ENCODE measurements at places on chromosomes 5 and 9.

DNA sequence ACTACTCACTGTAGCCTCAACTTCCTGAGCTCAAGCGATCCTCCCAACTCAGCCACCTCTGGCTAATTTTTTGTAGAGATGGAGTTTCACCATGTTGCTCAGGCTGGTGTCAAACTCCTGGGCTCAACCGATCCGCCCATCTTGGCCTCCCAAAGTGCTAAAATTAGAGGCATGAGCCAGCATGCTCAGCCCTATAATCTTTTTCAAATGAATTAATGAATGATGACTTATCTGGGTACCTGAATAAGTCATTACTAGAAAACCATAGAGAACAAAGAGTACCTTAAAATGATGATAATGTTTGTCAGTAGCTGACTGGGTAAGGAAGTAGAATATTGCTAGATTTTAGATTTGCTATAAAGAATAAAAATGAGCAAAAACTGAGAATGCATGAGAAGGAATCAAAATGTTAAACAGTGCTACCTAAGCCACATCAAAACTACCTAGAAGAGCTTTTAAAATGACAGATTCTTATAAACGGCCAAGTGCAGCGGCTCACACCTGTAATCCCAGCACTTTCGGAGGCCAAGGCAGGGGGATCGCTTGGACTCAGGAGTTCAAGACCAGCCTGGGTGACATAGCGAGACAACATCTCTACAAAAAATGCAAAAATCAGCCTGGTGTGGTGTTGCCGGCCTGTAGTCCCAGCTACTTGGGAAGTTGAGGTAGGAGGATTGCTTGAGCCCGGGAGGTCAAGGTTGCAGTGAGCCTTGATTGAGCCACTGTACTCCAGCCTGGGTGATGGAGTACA lies 13.6 kb downstream of the FNBP1 start:
- no peak for DNase-seq

DNA sequence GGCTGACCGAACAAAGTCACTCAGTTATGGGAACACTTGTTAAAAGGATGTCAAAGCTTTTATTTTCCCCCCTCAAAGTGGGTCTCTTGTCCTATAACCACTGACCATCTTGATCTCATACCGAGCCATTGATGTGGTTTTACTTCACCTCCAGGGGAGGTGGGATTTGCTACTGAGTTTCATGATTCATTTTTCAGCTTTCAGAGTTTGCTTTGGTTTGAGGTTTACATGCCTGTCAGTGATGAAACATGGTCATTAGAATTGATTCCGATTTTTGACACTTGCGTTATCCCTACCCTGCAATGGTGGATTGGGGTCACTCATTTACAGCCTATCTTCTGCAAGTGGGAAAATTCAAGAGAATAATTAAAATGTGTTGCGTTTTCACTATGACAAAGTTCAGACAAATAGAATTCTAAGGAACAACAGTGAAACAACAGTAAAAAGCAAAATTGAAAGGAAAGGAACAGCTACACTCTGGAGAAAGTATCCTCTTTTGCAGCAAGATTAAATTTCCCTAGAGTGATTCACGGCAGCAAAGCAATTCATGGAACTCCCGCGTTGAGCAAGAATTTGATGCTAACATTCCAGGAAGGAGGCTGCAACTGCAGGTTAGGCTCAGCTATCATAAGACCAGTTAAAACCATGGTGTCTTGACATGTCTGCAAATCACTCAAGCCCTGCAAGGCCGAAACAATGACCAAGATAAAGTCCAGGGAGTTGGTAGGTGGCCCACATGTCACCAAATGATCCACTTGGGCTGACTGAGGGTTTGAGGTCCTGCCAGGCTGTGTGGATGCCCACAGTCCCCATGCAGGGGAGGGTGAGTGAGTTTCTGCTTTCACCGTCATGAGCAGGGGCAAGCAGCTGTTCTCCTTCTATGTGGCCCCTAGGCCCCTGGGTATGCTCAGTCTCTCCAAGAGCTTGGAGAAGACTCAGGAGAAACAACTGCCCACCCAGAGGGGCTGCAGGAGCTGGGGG lies 9.4 kb downstream of the GADD45G start:
- no peak for DNase-seq

DNA sequence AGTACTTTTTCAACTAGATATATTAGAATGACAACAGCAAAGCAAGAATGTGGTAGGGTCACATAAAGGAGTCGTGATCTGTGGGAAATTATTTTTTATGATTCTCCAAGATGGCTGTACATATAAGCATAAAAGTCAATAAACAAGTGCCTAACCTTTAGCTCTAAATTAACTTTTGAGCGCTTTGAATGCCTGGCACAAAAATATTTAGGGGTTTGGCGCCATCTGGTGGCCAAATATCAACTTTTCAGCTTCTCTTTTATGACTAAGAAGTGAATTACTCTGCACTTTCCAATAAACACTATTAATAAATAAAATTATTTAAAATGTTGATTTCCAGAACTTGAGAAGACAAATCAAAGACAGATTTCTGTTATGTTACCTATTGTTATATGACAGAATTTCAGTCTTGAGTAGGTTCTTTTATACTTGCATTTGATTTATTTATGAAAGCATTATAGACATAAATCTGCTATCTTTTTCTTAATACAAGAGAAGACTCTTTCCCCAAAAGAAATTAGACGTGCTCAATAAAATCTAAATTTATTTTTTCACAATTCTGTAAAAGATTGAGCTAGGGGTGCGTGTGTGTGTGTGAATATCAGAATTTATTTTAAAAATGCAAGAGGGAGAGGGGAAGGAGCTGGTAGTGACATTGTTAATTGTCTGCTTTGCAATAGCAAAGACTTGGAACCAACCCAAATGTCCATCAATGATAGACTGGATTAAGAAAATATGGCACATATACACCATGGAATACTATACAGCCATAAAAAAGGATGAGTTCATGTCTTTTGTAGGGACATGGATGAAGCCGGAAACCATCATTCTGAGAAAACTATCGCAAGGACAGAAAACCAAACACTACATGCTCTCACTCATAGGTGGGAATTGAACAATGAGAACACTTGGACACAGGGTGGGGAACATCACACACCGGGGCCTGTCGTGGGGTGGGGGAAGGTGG lies 36.7 kb upstream of the ARRDC3 start:
- peak; percentile 63 for DNase-seq

DNA sequence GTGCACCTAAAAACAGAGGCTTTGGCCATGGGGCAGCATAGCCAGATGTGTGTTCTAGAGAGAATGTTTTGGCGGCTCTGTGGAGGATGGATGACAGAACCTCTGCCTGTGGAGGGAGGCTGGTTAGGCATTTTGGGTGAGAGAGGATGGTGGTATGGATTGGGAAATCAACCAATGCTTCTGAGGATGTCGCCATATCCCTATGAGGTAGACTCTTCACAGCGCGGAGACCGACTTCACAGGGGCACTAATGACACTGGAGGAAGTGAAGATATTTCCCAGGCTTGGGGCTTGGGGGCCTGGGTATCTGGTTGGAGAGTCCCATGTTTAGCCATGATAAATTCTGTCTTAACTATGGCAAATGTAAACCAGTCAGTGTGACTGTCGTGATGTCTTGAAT lies 140.6 kb upstream of the KLF4 start:
- DNase-seq: no peak

- peak; percentile 84 for DNase-seq
Measured at GRCh38 chr9:122931226-122932121, at the start of gene ZBTB26. ZBTB26 (minus strand) TSS chr9:122931512; CDS start chr9:122919934, 11,578 bp downstream.

- no peak for DNase-seq
Measured at GRCh38 chr9:105632807-105633206, 29.4 kb upstream of the TAL2 start.

DNA sequence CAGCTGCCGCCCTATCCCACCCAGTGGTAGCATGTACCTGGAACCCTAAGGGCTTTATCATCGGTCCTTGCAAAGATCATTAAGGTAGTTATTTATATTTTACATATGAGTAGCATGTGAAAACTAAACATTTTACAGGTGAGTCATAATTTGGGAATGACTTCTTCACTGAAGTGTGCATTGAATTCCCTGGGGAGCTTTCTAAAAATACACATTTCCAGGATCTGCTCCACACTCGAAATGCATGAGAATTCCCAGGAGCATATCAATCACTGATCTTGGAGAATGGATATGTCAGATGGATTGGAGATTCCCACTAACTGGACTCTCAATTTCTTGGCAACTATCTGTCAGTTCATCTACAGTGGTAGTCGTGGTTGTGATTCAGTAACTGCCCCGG lies 717.5 kb downstream of the IRX1 start:
- no peak for DNase-seq

- no peak for DNase-seq
Measured at GRCh38 chr5:122129306-122129705, at the start of gene ZNF474. ZNF474 (plus strand) TSS chr5:122129546; CDS start chr5:122151991, 22,445 bp downstream.

DNA sequence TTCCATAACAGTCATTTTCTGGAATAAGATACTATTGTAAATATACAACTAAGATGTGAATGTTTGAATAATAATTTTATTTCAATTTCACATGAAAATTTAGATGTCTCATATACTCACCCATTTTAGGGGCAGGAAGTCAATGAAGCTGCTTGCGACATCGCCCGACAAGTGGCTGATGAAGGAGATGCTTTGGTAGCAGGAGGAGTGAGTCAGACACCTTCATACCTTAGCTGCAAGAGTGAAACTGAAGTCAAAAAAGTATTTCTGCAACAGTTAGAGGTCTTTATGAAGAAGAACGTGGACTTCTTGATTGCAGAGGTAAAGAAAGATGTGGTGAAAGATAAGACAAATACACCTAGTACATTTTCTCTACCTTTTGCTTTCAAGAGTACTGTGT lies 8.6 kb downstream of the BHMT start:
- DNase-seq: no peak

- no peak for DNase-seq
Measured at GRCh38 chr5:75046366-75047142, 5.8 kb downstream of the GCNT4 start.

DNA sequence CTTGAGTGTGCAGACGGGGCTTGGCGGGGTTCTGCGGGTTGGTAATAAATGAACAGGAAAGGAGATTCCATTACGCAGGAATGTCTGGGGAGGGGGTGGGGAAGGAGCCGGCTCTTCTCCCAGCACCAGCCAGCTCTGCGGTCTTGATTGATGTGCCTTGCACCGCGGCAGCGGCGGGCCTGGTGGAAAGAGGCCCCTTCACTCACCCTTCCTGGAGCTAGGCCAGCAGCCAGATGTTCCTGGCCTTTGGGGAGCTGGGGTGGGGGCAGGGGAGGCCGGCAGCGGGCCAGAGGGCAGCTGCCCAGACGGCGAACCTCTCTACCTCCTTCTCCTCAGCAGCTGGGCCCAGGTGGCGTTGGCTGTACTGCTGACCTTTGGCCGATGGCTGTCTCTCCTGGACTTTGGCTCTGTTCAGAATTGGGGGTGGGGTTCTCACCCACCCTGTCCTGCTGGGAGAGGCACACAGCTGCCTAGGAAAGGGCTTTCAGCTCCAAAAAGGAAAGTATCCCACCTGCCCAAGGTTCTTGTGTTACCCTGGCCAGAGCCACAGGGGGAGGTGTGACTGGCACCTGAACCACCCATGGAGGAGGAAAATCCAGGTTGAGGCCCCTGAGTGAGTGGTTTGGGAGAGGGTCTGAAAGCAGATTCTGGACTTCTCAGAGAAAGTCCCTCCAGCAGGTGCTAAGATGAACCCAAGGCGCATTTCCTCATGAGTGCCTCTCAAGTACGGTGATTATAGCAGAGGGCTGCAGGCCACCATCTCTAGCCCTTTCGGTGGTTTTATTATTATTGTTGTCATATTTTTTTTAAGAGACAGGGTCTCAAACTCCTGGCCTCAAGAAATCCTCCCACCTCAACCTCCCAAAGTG lies 58.0 kb upstream of the SYNPO start:
- DNase-seq: no peak

DNA sequence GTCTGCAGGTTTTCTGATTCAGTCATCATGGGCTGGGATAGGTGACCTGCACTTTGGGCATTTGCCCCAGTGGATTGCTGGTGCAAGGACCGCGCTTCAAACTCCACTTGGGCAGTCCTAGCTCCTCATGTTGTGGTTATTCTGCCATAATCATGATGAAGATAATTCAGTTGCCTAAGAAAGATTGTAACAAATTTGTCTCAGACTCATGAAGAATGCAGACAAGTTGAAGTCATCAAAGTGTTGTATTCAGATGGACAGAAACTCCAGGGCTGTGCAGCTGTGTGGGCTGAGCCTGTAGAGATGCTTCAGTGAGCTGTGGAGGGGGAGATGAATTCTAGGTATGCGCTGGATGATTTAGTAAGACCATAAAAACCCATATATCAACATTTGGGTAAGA lies 38.5 kb downstream of the TARS1 start:
- no peak for DNase-seq

- DNase-seq: no peak
Measured at GRCh38 chr9:18396102-18396728, 77.7 kb upstream of the ADAMTSL1 start.

GRCh38 chr5:100904259-100904861 lies 1.3 kb upstream of the ST8SIA4 start:
- peak; percentile 60 for DNase-seq

DNA sequence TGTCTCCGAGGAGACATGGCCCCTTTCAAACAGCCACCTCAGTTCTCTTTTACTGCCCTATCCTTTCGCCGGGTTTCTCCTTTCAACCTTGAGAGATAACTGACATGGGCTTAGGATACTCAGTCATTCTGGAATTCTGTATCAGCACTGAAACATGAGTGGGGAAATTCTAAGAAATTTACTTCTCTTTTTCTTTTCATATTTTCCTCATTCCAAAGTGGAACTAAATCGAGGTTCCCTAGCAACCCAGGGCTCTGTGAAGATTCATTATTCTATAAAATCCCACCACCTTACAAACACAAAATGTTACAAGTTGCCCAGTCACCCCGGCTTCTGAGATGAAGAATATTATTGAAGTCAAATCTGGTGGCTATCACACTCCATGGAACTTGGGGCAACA lies 319.2 kb downstream of the ENC1 start:
- DNase-seq: no peak

DNA sequence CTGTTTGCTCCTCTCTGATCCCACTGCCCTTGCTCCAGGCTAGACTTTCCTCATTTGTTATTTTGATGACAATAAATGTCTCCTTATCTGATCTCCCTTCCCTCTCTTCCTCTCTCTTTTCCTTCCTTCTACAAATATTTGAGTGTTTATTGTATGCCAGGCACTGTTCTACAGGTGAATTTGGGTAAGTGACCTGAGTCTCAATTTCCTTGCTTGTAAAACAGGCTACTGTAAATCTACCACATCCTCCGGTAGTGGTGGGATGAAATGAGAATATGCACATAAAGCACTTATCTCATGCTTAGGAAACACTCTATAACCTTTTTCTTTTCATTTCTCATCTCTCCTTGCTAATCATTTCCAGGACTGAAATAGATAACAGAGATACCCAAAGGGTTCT lies 86.4 kb downstream of the HMHB1 start:
- no peak for DNase-seq

- no peak for DNase-seq
Measured at GRCh38 chr5:1913578-1913977, 30.9 kb upstream of the IRX4 start.

GRCh38 chr5:106205916-106206571 lies 1464.7 kb downstream of the EFNA5 start:
- no peak for DNase-seq

DNA sequence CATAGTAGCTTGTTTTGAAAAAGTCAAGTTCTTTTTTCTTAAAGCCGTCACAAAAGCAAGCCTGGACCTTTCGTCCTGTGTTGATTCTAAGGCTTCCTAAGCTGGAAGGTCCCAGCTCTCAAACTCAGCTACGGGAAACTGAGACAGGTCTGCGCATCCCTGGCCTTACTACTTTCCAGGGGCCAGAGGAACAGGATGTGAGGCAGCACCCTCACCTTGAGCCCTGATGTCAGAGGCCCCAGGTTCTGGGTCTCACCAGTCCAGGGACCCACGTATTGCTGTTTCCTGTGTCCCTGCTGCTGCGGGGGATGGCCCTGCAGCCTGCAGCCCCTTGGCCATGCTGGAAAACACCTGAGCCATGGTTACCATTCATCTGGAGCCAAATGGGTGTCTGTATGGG lies 123.9 kb downstream of the COL23A1 start:
- peak; percentile 12 for DNase-seq

Measured in CD4-positive, alpha-beta T cell (primary cell).